NCI-H1105 (cell line): ENCODE measurements at places on chromosomes 12 and 14.
A peak's percentile ranks its signal among the peaks of the same experiment; 100 is the strongest.

- DNase-seq: no peak
These were observed 45.1 kb downstream of the ARID2 start for GRCh38 chr12:45774508-45775162.

- DNase-seq: no peak
These were observed 3.9 kb downstream of the HEBP1 start for GRCh38 chr12:12996209-12996608.

- no peak for DNase-seq
These were observed 1133.4 kb upstream of the SEL1L start for GRCh38 chr14:82667006-82667405.

GRCh38 chr14:100658181-100658886, 68.4 kb upstream of the DLK1 start:
- no peak for DNase-seq

- DNase-seq: no peak
These were observed 34.7 kb upstream of the NRXN3 start for GRCh38 chr14:78135450-78135891.

- no peak for DNase-seq
These were observed 153.6 kb downstream of the KTN1 start for GRCh38 chr14:55733599-55733998.

DNA sequence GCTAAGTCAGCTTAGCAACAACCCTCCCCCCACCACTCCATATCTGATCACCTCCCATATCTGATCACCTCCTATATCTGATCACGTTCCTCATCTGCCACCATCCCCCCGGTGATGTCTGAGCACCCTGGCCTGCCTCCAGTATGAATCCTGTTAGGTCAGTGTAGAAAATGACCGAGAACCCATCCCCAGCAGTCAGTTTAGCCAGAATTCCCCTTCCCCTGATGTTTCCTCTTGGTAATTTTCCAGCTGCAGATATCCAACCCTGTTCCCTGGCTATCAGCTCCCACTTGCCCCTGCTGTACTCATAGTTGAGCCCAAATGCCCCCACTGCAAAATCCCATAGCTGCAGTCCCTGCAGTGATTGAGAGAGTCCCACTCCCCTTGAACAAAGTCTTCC, 12.5 kb downstream of the SELPLG start:
- DNase-seq: no peak

DNA sequence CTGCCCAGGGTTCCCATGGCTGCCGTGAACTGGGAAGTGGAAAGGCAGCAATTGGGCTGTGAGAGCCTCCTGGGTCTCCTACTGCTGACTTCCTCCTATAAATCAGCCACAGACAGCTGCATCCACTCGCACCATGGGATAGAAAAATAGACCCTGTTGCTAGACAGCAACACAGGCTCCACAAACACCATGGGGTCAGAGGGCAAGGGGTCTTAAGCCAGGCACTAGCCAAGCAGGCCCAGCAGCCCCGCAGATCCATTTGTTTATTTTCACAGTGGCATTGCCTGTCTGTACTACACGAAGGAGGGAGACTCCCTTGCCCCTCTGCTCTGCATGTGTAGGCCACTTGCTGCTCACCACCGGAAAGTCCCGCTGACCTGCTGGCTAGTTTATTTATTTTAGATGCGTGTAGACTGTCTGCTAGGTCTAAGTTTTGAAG, 139.8 kb downstream of the DACT1 start:
- no peak for DNase-seq

GRCh38 chr12:105214148-105214547, 21.8 kb downstream of the APPL2 start:
- no peak for DNase-seq

GRCh38 chr12:79439175-79439825, 251.5 kb downstream of the PAWR start:
- DNase-seq: no peak

- DNase-seq: no peak
These were observed 44.2 kb upstream of the MANSC4 start for GRCh38 chr12:27824126-27824842.

GRCh38 chr12:121288986-121289385, 7.5 kb downstream of the CAMKK2 start:
- DNase-seq: no peak

- DNase-seq: no peak
These were observed 80.6 kb downstream of the PRKD1 start for GRCh38 chr14:29847056-29847380.

- no peak for DNase-seq
These were observed 450.9 kb upstream of the TMPO start for GRCh38 chr12:98064501-98064900.

DNA sequence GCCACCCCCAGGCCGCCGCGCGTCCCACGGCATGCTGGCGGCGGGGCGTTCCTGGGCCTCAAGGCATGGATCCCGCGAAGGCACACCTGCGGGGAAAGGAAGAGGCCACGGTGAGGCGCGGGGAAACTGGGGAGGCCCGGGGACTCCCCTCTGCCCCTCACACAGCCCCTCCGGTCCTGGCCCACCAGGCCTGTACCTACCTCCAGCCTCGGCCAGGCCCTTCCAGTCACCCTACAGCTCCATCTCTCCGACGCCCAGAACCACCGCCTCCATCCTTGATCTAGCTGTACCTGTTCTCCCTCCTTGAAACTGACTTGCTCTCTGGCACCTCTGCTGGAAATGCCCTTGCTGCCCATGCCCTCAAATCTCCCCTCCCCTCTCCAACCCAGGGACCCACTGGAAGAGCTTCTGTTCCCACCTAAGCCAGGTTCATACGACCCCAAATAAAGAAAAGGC, 1.7 kb downstream of the ANKRD9 start:
- DNase-seq: no peak

GRCh38 chr12:69457433-69457832, 12.8 kb upstream of the FRS2 start:
- no peak for DNase-seq

DNA sequence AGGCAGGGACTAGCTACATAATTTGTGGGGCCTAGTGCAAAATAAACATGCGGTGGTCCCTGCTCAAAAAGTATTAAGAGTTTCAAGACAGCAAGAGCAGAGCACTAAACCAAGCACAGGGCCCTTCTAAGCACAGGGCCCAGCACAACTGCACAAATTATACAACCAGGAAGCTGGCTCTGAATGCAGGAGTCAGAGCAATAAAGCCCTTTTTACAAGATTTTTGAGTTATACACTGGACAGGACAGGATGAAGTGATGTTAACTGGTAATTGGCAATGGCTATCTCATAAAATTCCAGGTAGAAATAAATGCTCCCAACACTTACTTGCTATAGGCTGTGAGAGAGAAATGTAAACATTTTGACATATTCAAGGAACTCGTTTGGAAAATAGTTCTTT, 86.2 kb upstream of the GPHB5 start:
- no peak for DNase-seq

DNA sequence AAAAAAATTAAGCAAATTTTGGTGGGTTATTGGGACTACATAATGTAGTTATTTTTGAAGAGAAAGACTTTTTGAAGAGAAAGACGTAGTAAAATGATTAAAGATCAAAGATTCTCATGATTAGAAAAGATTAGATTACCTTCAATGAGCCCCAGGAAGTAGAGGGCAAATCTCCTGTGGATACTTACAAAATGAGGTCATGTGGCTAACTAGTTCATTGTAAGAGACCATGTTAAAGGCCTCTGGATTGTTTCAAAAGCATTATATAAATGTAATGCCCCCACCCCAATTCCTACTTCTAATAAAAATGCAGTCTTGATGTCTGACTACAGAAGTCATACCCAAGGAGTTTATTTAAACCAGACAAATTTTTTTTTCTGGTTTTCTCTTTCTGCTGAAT, 93.3 kb downstream of the ERGIC2 start:
- DNase-seq: no peak

DNA sequence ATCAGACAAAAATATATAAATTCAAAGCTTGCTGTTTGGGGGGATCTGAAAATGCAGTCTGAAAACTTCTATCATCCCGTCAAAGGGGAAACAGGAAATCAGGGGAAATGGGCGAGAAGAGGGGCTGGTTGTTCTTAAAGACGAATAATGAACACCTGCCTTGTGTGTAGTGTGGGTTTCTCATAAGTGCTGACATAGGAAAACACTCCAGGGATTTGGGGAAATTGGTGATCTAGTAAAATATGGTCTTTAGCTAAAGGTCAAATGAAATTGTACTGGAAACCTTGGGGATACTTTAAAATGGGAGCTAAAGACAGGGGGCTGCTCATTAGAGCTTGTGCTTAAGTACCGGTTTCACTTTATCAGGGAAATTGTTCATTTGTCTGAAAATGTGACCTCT, 39.6 kb upstream of the PIK3C2G start:
- DNase-seq: no peak

GRCh38 chr12:115295886-115296285, 611.9 kb upstream of the TBX3 start:
- DNase-seq: no peak

GRCh38 chr12:11836282-11837151, 187.0 kb downstream of the ETV6 start:
- DNase-seq: no peak

DNA sequence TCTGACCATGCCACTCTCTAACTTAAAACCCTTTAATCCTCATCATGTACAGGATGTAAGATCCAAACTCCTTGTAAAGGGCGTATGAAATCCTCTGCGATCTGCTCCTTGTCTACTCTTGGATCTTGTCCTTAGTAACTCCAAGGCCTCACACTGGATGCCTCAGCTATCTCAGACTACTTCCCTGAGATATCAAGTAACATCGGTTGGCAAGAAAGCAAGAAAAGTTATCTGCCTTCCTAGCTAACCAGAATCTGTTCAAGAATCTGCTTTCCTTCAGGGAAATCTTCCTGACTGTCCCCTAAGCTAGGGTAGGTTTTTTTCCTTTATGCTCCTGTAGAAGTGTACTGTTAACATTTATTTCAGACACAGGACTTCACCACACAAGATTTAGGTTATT, 82.6 kb downstream of the TAOK3 start:
- DNase-seq: no peak

DNA sequence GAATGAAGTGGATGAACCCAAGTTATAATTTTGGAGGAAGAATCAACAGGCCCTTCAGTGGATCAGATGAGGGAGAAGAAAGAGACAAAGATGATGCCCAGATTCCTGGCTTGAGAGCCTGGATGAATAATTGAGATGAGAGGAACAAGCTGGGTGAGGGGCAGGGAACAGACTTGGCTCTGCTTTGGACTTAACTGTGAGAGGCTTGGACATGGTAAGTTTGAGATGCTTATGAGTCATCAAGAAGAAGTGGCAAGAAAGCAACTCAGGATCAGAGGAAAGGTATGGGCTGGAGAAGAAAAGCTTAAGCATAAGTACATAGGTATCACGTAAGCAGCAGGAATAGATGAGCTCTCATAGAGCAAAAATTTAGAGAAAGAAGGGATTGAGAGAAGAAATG, 55.3 kb downstream of the FIGNL2 start:
- DNase-seq: no peak

GRCh38 chr14:94421316-94421715, 31.3 kb downstream of the SERPINA11 start:
- DNase-seq: no peak

GRCh38 chr12:92732716-92733115, 29.9 kb downstream of the PLEKHG7 start:
- no peak for DNase-seq

DNA sequence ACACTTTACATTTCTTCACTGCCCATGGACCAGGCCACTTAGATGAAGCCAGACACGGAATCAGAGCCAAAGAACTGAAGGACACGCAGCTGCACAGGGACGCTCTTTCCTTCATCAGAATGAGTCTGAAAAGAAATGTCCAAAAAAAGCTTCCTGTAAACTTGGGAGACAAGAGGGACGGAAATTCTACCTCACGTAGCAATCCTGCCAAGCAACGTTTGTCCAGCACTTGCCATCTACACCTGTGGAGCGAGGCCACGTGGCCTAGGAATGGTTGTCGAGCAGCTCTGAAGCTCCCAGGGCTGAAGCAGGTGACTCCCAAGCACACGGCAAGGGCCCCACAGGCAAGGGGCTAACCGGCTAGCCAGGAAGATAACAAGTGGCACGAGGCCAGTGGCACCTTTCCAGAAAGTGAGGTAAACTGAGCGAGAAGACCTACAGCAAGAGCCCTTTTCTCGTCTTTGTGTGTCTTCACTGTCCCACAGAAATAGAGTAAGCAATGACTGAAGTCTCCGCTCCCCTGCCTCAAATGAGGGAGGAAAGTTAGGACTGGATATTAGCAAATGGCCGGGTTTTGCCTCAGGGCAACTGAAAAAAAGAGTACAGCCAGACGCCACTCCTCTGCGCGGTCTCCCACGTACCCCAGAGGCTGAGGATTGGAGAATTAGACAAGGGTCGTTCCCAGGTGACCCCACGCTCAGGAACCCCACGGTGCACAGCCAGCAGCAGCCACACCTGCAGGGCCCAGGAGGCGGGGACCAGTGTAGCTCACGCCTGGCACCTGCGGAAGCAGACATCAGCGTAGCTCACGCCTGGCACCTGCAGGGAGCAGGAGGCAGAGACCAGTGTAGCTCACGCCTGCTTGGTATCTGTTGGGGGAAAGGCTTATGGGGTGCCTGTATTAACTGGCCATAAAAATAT, 7.7 kb downstream of the ZNF605 start:
- no peak for DNase-seq

DNA sequence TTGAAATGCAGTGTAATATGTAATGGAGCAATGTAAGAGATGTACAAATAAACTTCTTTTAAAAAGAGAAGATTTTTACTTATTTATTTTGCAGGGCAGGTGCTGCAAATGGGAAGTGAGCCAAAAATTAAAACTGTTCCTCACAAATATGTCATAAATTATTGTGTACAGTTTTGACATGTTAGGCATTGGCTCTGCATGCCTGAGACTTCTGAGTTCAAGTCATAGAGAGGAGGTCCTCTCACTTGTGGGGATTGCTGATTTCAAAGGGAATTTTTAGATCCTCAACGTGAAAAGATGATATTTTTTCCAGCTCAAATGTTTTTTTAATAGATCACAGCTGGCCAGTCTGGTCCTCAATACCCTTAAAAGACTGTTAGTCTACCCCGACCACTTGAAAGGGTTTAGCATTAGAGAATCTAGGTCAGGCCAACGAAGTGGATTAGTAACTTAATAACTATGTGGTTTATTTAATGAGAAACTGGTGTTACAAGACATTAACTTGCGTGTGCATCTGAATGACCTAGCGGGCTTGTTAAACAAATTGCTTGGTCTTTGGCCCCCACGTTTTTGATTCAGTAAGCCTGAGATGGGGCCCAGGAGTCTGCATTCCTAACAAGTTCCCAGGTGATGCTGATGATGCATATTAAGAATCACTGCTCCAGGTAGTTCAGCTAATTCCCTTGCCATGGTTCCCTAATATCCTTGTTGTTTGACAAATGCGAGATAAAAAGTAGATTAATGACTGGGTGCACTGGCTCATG, 30.9 kb upstream of the WDR89 start:
- DNase-seq: peak; percentile 32
